ENCODE measurements at places on chromosomes 7 and 10. TPM values are rescaled to one million over a fixed set of nuclear protein-coding genes. Genes with fewer than 3 reads are reported as not detected.
A peak's percentile ranks its signal among the peaks of the same experiment; 100 is the strongest.

- DNase-seq: no peak
Observed at GRCh38 chr7:43666938-43667337, 62.4 kb downstream of the COA1 start.

- no peak for DNase-seq
Observed at GRCh38 chr7:77391230-77391629, 24.9 kb downstream of the GSAP start.

DNA sequence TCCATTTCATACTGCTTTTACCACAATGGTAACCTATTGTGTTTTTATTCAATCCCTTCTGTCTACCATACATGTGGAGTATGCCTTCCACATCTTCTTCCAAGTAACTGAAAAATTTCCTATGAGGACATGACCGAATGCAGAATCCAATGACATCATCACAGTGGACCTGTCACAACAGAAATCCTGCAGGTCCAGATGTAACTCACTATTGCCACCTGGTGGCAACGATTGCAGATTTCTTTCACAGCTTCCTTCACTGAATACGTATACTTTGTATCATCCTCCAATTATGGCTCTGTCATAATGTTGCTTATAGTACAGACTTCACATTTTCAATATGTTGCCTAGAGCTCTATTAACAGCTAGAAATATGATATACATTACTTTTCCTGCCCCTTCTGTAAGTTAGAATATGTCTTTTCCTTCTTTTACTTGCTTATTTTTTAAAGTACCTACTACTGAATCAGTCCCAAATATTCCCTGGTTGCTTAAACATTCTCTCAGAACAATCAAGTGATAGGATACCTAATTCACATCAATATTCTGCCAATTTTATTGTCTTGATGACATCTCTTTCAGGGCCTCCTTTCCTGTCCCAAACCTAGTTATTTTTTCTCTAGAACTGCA lies 45.4 kb downstream of the SLC13A1 start:
- peak; percentile 74 for DNase-seq

GRCh38 chr7:5139998-5140397 lies 50.0 kb upstream of the WIPI2 start:
- DNase-seq: peak; percentile 32

The EBLN1 gene
- not detected for polyA plus RNA-seq

The OPN1SW gene
- not detected for polyA plus RNA-seq

The ADARB2 gene
- not detected for polyA plus RNA-seq

The MRPS16 gene
- polyA plus RNA-seq: 70.8 TPM

DNA sequence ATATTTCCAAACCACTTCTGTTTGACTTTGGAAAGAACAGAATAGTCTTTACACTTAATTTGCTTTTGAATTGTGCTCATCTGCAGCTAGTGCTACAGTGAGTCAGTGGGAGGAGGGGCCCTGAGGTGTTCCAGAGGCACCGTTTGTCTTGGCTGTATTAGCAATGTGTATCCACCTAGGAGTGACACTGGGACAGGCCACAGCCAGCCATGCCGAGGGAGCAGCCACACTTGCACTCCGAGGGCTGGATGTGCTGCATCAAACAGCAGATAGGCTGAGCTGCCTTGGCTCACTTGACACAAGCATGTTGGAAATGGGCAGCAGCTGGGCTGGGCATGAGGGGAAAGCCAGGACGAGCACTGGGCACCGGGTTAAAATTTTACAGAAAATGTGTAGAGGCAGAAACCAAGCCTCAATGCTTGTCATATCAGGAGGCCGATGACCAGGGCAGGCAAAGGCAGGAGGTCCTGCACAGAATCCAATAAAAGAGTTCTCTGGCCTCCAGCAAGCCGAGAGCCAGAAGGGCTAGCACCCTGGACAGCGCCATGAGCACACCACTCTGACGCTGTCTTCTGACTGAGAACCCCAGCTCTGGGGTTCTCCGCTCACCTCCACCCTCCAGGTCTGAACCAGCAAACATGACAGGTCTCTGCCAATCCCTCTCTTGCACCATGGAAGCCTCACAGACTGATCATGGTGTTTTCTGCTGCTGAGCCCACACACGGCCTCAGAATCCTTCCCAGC lies 163.3 kb downstream of the GRID1 start:
- peak; percentile 7 for DNase-seq

The FLNC gene
- 0.01 TPM for polyA plus RNA-seq

GRCh38 chr7:66869660-66870450 lies 51.2 kb upstream of the TMEM248 start:
- no peak for DNase-seq

GRCh38 chr7:127888825-127889224 lies 142.4 kb downstream of the LRRC4 start:
- DNase-seq: no peak

DNA sequence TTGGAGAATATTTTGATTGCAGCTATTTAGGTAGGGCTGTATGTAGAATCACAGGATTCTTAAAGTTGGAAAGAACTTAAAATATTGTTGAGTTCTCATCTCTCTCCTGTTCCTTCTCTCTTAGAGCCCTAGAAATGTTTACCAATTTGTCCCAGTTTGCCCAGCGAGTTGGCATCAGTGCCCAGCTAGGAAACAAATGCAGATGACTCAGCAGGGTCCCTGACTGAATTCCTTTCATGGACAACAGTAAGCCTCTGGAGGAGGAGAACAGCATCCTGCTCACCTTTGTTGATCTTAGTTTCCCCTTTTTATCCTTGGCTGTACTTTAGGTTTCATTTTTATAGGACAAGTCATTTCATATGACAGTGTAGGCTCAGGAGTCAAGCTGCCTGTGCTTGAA lies 89.3 kb downstream of the SEC23IP start:
- no peak for DNase-seq

DNA sequence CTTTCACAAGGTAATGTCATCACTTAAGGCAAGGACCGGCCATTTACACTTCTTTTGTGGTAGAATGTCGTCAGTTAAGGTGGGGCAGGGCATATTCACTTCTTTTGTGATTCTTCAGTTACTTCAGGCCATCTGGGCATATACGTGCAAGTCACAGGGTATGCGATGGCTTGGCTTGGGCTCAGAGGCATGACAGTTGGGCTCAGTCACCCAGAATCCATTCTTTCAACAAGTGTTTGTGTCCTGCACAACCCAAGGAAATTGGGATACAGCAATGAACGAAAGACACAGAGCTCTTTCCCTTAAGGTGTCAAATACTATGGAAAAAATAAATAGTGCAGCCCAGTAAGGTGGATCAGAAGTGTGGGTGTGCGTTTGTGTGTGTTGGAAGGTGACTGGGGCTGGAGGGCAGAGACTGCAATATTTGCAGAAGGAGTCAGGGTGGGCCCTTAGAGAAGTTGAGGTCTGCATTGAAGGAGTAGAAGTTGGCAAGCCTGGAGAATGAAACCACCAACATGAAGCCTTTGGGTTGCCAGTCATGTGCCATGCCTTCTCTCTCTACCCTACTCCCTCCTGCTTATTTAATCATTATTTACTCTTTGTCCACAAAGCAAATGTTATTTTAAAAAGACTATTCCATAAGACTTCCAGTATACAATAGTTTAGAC lies 222.8 kb upstream of the PRKCQ start:
- no peak for DNase-seq

DNA sequence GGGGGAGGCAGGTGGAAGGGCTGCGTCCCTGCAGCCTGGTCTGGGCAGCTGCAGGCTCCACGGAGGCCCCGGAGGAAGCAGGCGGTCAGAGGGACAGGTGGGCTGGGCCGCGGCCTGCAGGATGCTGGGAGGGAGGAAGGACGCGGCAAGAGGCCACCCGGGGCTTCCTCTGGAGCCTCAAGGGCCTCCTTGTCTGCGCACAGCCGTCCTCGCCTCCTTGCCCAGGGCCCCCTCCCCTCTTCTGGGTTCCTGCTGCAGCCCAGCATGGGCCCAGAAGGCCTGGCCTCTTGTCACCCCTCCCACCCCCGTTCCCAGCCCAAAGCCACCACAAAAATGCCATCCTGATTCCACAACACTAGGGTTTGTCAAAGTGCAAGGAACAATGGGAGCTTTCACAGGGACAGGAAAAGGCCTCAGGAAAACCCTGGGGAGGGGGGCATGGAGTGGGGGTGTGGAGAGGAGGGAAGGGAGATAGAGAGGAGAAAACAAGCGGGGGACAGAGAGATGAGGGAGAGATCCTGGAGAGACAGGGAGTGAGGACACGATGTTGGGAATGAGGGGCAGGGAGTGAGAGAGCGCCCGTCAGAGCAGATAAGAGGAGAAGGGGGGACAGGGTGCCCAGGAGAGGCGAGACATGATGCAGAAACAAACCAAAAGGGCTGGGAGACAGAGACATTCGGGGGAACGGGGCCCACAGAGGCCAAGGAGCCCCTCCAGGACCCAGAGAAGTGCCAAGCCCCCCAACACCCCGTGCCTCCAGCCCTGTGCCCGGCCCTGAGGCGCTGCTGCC lies 41.8 kb downstream of the ZCCHC24 start:
- peak; percentile 87 for DNase-seq

DNA sequence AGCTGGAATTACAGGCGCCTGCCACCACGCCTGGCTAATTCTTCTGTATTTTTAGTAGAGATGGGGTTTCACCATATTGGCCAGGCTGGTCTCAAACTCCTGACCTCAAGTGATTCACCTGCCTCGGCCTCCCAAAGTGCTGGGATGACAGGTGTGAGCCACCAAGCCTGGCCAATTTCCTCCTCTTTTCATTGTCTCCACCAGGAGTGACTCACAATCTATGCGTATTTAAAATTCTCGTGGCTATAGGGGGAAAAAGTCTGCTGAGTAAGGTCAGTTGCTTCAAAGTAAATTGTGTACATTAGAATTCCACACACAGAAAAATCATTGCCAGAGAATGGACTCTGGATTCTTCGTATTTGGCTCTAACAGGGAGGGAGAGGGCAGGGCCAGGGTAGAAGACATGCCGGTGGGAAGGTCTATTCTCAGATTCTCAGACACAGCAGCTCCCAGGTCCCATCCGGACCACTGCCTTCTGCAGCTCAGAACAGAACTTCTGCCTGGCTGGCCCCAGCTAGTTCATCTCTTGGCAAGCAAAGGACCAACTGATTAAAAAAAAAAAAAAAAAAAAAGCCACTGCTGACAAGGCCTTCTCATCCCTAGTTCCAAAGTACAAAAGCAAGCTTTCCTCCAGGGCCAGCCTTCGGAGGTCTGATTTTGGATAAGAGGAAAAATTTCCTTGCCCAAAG lies 22.2 kb downstream of the PSPH start:
- DNase-seq: peak; percentile 97

GRCh38 chr10:96488161-96488935 lies 25.4 kb downstream of the TLL2 start:
- DNase-seq: no peak

- no peak for DNase-seq
Observed at GRCh38 chr10:70169649-70170364, 507 bp downstream of the SAR1A start.

DNA sequence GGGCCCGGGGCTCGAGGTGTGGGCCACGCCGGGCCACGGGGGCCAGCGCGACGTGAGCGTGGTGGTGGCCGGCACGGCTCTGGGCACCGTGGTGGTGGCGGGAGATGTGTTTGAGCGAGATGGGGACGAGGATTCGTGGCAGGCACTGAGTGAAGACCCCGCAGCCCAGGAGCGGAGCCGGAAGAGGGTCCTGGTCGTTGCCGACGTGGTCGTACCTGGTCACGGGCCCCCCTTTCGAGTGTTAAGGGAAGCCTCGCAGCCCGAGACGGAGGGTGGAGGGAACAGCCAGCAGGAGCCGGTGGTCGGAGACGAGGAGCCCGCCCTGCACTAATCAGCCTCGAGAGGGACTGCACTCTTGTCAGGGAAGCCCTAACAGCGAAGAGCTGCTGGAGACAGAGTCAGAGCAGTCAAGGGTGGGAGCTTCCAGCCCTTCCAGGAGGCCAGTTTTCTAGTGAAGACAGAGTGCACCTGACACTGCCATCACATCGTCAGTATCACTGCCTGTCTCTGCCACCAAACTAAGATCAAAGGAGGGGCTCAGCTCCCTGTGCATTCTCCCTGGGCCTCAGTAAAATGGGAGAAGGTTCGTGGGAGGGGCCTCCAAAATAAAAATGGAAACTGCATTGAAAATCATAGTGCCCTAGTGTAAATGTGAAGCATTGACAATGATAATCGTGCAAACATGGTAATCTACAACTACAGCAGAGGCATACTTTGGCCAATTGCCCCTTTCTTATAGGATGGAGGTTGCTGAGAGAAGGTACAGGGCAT lies 1.3 kb downstream of the MBLAC1 start:
- DNase-seq: no peak

DNA sequence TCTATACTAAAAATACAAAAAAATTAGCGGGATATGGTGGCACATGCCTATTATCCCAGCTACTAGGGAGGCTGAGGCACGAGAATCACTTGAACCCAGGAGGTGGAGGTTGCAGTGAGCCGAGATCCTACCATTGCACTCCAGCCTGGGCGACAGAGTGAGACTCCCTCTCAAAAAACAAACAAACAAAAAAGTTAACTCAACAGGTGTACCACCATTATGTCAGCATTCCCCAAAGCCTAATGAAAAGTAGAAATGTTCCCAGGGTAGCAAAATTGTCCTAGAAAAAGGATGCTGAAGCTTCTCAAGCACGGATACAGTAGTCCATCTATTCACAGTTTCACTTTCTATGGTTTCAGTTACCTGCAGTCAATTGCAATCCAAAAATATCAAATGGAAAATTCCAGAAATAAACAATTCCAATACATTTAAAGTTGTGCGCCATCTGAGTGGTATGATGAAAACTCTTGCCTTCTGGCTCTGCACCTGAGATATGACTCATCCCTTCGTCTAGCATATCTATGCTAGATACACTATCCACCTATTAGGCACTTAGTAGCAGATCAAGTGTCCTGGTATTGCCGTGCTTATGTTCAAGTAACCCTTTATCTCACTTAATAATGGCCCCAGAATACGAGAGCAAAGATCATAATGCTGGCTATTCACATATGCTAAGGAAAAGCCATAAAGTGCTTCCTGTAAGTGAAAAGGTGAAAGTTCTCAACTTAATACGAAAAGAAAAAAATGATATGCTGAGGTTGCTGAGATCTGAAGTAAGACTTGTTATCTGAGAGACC lies 37.2 kb upstream of the SLC35G1 start:
- no peak for DNase-seq

GRCh38 chr10:23238015-23238414 lies 45.9 kb downstream of the PTF1A start:
- DNase-seq: peak; percentile 52

The LEP gene
- polyA plus RNA-seq: 0.04 TPM

The USP6NL gene
- 10.5 TPM for polyA plus RNA-seq

DNA sequence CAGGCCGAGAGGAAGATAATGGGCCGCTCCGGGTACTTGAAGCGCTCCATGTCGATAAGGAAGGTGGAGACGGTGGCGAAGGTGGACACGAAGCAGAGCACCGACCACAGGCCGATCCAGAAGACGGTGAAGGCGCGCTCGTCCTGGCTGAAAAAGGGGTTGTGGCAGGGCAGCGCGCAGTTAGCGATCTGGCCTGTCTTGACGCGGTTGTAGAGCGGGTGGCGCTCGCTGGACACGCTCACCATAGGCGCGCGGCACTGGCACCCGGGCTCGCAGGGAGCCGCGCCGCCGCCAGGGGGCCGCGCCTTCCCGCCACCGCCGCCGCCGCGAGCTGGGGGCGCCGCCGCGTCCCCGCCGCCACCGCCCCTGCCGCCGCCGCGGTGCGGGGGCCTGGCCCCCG lies 1.6 kb downstream of the FZD8 start:
- peak; percentile 4 for DNase-seq

The TMEM178B gene
- polyA plus RNA-seq: 0.01 TPM

All from HepG2 (cell line).